ENCODE measurements at places on chromosomes 6 and 20. TPM values are rescaled to one million over a fixed set of nuclear protein-coding genes. Genes with fewer than 3 reads are reported as not detected.

The ELOVL2 gene
- 1.7 TPM for polyA plus RNA-seq

The RUNX2 gene
- polyA plus RNA-seq = 2.8 TPM

The PPP1R16B gene
- 5.5 TPM for polyA plus RNA-seq

The LY6G6D gene
- not detected for polyA plus RNA-seq

The HLA-DRB1 gene
- polyA plus RNA-seq = 15.6 TPM

The MICAL1 gene
- not detected for polyA plus RNA-seq

The IYD gene
- 0.08 TPM for polyA plus RNA-seq

The ADGRB3 gene
- 1.5 TPM for polyA plus RNA-seq

The SLC13A3 gene
- polyA plus RNA-seq = not detected

The EXOC2 gene
- 28.4 TPM for polyA plus RNA-seq

DNA sequence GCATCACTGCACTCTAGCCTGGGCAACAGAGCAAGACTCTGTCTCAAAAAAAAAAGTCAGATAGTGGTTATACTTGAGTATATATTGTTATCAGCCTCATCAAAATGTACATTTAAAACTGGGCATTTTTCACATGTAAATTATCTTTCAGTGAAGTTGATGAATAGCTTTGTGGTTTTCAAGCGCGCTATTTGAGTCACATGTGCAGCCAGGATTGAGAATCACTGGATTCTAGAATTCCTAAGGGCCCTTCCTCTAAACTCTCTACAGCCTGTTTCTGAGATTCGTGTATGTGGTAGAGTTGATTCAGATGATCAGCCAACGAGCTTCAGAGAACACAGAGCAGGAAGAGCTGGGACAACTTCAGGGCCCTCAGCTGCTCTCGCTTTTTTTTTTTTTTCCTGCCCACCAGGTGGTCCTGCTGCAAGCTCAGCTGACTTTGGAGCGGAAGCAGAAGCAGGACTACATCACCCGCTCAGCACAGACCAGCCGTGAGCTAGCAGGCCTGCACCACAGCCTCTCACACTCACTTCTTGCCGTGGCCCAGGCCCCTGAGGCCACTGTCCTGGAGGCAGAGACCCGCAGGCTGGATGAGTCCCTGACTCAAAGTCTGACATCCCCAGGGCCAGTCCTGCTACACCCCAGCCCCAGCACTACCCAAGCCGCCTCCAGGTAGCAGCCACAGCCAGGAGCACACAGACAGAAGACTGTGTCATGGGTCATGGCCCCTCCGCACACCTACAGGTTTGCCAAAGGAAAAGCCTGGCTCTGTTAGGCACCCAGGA lies 18.3 kb downstream of the C20orf173 start:
- no peak for DNase-seq

GRCh38 chr6:68126089-68126749 lies 508.9 kb upstream of the ADGRB3 start:
- DNase-seq = no peak

DNA sequence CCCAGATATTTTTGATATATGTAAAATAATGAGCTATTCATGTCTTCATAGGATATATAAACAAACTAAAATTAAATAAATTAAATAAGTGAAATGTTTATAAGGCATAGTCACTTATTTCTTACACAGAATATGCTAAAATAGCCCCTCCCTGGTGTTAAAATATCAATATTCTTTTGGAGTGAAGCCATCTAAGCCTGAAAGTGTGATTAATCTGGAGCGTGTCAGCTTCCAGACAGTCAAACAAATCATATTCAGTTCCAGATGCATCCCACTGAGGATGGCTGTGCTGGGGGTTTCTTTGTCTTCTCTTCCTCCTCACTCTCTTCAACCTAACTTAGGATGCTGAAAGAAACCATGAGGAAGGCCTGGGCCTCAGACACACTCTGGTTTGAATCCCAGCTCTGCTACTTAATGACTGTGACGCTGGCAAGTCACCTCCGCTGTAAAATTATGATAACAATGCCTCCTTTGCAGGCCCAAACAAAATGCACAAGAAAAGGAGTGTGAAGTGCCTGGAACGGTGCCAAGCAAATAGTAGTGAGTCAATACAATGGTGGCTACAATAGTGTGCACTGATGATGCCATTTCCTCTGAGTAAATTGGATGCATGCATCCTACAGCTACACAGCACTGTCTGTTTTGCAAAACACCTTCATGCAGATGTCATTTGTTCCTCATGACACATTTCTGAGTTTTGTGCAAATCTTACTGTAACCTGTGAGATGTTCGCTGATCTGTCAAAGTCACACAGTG lies 161.4 kb downstream of the FOXC1 start:
- DNase-seq = no peak

GRCh38 chr6:40523505-40524172 lies 63.5 kb downstream of the LRFN2 start:
- DNase-seq = no peak

DNA sequence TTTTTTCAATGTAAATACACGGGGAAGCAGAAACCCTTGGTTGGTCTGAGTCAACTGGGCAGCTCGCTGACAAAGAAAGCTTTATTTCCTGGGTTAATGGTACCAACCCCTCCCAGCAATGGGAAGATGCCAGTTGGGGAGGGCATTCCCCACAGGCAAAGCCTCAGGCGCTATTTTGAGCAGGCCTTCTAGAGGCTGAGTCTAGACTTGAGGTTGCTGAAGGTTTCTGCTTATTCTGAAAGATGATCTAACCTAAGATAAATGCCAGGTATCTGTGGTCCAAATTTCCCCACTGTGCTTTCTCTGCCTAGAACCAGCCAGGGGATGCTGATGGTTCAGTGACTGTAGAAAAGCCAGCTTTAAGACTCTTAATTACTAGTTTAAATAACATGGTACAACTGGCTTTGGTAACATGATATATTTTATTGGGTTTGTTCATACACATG lies 172.5 kb upstream of the JARID2 start:
- DNase-seq = no peak

GRCh38 chr6:40958738-40959137 lies 80.3 kb downstream of the UNC5CL start:
- DNase-seq = no peak

DNA sequence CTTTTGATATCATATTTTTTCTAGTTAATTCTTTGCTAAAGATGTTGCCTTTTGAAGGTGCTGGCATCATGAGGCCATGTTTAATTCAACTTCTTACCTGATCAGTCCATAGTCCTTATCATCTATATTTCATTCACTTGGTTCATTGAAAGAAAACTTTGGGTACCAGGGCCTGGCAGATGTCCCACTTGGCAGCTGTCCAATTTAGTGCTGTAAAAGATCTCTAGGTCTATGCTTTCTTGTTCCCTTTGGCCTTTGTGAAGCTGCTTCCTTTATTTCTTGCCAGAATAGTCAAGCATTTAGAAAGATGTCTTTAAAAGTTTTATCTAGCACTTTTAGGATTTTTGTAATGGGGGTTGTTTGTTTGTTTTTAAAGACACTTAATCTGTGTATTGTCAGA lies 61.7 kb upstream of the EYA4 start:
- no peak for DNase-seq

DNA sequence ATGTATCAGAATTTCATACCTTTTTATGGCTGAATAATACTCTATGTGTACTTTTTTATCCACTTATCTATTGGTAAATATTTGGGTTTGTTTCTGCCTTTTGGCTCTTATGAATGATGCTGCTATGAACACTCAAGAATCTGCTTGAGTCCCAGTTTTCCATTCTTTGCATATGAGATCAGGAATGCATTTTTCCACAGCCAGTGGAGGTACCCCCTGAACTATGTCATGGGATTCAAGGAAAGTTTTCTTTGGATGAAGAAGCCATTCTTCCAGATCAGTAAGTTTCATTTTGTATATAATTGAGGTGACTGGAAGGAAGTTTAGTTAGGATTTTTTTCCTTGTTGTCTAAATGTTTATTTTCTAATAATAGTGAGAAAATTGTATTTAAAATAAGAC lies 40.9 kb downstream of the NKX2-4 start:
- DNase-seq = no peak

GRCh38 chr20:10282979-10283456 lies 64.4 kb downstream of the SNAP25 start:
- no peak for DNase-seq

DNA sequence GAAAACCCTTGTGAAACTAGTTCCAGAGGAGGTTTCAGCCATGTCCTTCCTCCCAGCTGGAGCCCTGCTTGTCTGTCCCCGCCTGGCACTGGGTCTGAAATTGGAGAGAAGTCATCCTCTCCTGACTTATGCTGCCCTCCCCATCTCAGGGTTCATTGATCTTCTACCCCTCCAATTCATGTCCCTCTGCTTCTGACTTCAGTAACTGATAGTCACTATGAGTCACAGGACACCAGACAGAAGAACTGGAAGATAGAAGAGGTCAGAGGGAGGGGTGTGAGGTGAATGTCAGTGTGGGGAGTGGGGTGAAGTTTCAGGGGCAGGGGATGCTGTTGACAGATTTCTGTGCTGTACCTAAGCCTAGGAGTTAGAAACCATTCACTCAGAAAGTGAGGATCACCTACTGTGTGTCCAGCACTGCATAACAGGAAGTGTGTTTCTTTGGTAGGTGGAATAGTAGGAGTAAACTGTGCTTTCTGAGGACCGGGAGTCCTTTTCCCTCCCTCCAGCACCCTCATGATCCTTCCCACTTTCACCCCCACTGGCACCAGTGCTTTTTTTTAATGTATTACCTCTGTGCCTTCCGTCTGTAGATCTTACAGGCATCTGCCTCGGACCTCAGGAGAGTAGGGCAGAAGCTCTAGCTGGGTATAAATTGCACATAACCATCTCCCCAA lies 627 bp upstream of the RPP21 start:
- no peak for DNase-seq

Data from muscle of arm (tissue), 14 donors.